ENCODE measurements at places on chromosomes 2 and 18. TPM values are rescaled to one million over a fixed set of nuclear protein-coding genes. Genes with fewer than 3 reads are reported as not detected.

Gene LYG1
- 1.6 TPM for total RNA-seq

Gene GPR75
- 27.2 TPM for total RNA-seq

Gene PAX8
- total RNA-seq = 0.31 TPM

Gene INPP5D
- total RNA-seq = 8.5 TPM
